ENCODE measurements at places on chromosomes 1 and 21.

DNA sequence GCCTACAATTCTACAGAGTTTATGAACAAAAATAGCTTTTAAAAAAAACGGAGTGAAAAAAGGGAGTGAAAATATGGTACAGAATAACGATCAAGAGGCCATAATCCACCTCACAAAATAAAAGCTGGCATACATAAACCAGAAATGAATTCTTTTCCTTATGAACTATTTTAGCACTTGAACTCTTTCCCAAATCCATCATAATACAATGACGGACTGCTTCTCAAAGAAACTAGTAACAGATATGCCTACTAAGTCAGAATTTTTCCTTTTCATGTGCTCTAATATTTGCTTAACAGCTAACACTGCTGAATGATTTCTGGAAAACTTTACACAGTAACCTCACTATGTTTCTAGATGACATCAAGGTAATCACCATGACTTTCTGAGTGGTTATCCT is 144.0 kb downstream of the EIF4G3 start:
- DNase-seq = no peak

GRCh38 chr1:70902211-70902610 is 145.4 kb downstream of the PTGER3 start:
- no peak for DNase-seq

GRCh38 chr21:43691801-43692200 is 27.1 kb upstream of the PDXK start:
- DNase-seq = no peak

DNA sequence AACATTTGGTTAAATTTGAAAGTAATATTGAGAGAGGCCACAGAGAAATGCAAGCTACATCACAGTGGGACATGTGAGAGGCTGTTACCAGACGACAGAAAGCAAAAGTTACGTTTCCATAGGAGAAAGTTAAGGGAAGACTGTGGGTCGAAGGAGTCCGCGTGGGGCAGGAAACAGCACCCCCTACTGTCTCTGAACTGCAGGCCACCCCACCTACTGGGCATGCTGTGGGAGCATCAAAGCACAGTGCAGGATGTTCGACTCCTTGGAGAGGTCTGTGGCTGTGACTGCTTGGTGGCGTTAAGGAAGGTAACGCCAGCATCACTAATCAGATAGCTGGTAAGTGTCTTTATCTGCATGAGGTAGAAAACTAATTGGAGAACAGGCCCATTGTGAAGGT is 123.9 kb downstream of the PTBP2 start:
- DNase-seq = no peak

Data from uterus (tissue), 4 donors.